Anterior cingulate cortex (tissue), 58 donors: ENCODE measurements at places on chromosomes 7 and 10.

- no peak for DNase-seq
Observed at GRCh38 chr10:69891057-69891617, 89.4 kb downstream of the COL13A1 start.

DNA sequence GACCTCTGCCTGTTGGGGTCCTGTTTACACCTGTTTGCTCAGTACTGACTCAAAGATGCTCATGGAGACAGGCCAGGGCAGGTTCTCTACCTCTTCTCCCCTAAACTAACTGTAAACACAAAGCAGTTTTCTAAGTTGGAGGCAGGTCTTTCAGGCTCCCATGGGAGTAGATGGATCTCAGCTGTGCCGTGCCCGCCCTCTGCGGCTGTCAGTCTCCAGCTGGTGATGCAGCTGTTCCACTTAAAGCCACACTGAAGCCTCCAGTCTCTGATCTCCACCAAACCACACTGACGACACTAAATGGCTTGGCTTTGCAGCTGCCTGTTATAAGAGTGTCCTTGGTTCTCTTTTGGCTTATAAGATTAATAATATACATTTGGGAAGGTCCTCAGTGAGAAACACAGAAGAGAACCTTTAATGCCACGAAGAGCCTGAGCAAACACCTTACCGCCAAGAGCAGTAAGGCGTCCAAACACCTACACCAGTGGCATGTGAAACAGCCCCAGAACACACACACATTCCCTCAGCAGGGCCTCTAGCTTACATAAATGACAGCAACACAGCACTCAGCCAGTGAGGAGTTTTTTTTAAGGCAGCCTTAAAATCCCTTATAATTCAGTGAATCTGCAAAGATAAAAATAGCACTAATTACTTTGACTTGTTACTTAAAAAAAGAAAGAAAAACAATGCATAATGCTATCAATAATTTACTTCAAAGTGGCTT, 60.4 kb upstream of the KCNIP2 start:
- DNase-seq, result no peak

GRCh38 chr10:88497913-88498312, 85.2 kb downstream of the RNLS start:
- no peak for DNase-seq

- no peak for DNase-seq
Observed at GRCh38 chr7:117874191-117874700, 1.0 kb upstream of the CTTNBP2 start.

DNA sequence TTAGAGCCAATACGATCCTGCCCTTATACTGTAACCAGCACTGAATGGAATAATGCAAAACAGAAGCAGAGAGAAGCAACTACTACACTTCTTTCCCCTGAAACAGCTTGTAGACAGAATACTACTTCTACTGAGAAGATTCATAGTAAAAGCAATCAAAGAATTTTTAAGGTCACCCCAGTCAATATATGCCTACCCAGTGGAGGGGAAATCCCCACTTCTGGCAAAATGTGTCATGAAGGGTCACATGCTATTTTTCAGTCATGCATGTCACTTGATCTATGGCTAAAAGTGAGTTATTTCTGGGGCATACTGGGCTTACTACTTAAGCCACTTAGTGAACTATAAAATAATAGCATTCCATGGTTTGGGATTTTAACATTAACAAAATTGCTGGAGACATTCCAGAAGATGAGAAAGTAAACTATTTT, 25.6 kb downstream of the IRF5 start:
- no peak for DNase-seq
